ENCODE measurements at places on chromosomes 3 and 15. TPM values are rescaled to one million over a fixed set of nuclear protein-coding genes. Genes with fewer than 3 reads are reported as not detected.

Gene FBXL22
- total RNA-seq = 0.74 TPM

Gene AADAC
- total RNA-seq = not detected

Gene PRKCD
- total RNA-seq = 0.98 TPM

Gene FAN1
- total RNA-seq = 21.6 TPM

Gene TBCCD1
- 20.2 TPM for total RNA-seq

Gene ULK3
- 33.7 TPM for total RNA-seq

Gene P2RY14
- total RNA-seq = 0.74 TPM

Gene UNC13C
- 10.8 TPM for total RNA-seq

Gene PLA2G4E
- not detected for total RNA-seq

Gene IGF2BP2
- total RNA-seq = 15.2 TPM

Gene SUSD5
- 1.7 TPM for total RNA-seq

Gene SLC12A1
- 0.98 TPM for total RNA-seq

Gene RLBP1
- total RNA-seq = 0.98 TPM

Gene NUSAP1
- total RNA-seq = 16.7 TPM

Gene AMT
- 3.9 TPM for total RNA-seq

Gene HCN4
- 4.4 TPM for total RNA-seq

Gene STARD5
- 7.9 TPM for total RNA-seq

Gene DNAH12
- 0.74 TPM for total RNA-seq

Gene LRRK1
- total RNA-seq = 0.98 TPM

Gene ARGFX
- not detected for total RNA-seq

Gene CHAC1
- total RNA-seq = 2.7 TPM

Gene KIF7
- 4.4 TPM for total RNA-seq

Gene GOLGA8R
- total RNA-seq = 0.49 TPM

Gene LRRIQ4
- total RNA-seq = 0.49 TPM

Gene PRR20G
- not detected for total RNA-seq

Gene GOLGA8G
- total RNA-seq = not detected

Gene TP63
- 0.25 TPM for total RNA-seq

Gene SEMA6D
- total RNA-seq = 49.4 TPM

Gene ACKR4
- under 0.01 TPM for total RNA-seq

Gene CLDN16
- 0.25 TPM for total RNA-seq

Gene PROK2
- 0.98 TPM for total RNA-seq

Gene SRGAP3
- 74.3 TPM for total RNA-seq

Gene KBTBD13
- total RNA-seq = not detected

Gene FBXW12
- total RNA-seq = 1.5 TPM

Gene OR5K2
- not detected for total RNA-seq

Gene SHC4
- 5.4 TPM for total RNA-seq

Gene SMC4
- total RNA-seq = 32.0 TPM

Gene CCRL2
- total RNA-seq = 0.25 TPM

Gene GJD2
- total RNA-seq = 2.2 TPM
